GM18507 (cell line): ENCODE measurements at places on chromosomes 3 and 15.

DNA sequence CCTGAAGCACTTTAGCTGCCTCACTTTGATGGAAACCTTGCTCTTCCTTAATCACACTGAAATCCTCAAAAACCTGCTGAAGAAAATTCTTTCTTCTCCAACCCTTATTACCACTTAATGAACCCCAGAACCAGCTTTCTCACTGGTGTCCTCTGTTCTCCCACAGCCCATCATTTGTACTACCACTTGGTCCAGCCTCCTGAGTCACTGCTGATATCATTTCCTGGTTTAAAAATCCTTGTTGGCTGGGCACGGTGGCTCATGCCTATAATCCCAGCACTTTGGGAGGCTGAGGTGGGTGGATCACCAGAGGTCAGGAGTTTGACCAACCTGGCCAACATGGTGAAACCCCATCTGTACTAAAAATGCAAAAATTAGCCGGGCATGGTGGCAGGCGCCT, 418.6 kb upstream of the KCNMB2 start:
- no peak for DNase-seq

DNA sequence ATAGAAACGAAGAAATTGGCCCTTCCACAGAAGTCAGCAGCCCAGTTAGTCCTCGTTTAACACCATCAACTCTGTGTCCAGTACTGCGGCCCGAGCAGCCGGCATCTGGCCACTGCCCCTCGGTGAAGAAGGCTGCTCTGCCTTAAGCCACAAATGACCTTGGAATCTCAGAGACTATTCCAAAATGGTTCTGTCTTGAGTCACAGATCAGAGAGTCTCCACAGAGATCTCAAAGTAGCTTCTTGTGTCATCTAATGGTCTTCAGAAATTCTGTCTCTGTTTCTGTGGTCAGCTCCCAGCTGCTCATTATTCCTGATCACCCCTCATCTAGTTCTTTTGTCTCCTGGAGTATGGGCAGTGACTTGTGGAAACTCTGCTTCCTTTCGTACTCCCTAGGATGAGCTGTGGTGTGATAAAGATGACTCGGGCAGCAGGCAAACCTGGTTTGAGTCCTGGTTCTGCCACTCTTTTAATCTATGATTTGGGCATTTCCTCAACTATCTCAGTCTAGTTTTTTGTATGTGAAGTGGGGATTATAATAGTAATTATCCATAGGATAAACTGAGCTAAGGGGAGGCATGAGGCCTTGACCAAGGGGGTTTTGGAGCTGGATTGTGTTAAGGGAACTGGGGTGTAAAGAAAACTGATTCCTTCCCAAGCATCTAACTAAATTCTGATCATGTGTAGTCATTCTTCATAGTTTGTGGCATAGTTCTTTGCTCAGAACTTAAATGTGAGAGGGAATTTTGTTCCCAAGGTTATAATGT, 22.6 kb downstream of the CRTC3 start:
- DNase-seq: no peak

GRCh38 chr15:29437888-29438702, 168.5 kb upstream of the NSMCE3 start:
- no peak for DNase-seq

- no peak for DNase-seq
These were observed 164.1 kb downstream of the ARRDC4 start for GRCh38 chr15:98124581-98124980.

DNA sequence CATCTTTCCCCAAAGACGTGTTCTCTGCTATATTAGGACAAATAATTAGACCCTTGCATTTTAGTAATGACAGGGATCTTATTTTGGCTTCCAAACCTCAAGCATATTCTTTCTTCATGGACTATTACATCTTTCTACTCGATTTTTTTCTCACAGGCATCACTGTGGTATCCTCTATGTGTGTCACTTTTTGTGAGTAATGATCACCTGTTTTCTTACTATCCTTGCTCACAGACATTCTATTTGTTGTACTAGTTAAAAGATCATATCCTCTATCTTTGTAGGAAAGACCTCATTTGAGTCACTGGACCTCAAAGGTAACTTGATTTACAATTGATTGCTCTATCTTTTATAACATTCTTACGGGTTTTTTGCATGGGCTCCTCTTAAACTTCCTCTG, 6.8 kb downstream of the C3orf80 start:
- DNase-seq: no peak

DNA sequence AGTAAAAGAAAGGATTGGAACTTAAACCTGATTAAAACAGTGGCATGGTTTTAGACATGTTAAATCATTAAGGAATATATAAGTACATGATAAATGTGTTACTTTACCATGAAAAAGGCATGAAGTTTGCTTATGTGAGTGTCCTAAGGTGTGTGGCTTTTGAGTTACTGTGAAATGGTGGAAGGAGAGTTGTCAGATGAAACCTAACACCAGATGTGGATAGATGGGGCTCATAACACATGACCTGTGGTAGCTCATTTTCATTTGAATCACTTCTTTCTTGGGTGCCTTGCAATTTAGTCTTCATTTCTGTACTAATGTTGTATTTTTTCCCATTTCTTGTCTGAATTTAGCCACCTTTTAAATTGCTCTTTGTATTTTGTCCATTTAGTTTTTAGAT, 13.0 kb downstream of the MEF2A start:
- no peak for DNase-seq

GRCh38 chr3:112041321-112041720, 6.8 kb downstream of the TMPRSS7 start:
- DNase-seq: no peak

GRCh38 chr3:61701011-61701410, 139.6 kb downstream of the PTPRG start:
- no peak for DNase-seq

DNA sequence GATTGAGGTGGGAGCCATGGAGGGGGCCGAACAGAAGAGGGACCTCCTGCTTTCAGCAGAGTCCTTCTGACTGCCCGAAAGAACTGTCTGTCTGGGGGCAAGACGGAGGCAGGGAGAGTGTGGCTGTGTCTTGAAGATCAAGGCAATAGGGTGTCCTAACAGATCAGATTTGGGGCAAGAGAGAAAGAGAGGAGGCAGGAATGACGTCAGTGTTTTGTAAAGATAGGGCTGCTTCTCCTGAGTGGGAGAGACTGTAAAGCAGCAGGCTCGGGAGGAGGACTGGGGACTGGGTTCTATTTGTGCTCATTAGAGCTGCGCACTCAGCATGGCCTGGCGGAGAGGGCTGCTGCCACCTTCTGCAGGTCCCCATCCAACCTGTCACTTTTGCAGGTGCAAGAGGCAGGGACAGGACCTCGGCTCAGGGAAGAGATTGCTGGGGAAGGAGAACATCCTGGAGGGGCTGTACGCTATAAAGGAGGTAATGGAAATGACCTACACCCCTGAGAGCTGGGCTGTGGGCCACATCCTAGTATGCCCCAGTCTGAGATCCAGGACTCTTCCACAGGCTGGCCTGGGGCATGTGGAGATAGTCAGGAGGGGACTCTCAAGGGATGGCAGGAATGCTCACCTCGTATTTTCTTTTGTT, 29.0 kb upstream of the FGD5 start:
- DNase-seq: no peak

- peak; percentile 7 for DNase-seq
These were observed 241.4 kb downstream of the EDEM1 start for GRCh38 chr3:5428607-5429516.

- no peak for DNase-seq
These were observed 216.9 kb upstream of the CDIN1 start for GRCh38 chr15:36362509-36362915.

DNA sequence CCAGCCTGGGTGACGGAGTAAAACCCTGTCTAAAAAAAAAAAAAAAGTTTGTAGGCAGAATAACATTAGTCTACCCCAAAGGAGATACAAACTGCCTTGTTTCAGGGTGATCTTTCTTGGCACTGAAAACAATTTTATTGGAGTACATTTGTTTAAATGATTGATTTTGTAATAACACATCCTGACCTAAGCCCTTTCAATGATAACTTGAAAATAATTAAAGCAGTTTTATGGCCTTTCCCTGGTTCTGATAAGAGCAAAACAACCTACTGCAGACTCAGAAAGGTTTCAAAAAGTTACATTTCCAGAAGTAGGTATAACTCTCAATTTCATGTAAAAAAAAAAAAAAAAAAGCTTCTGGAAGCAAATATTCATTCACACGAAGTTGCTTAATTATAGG, 164.4 kb downstream of the ISL2 start:
- no peak for DNase-seq

DNA sequence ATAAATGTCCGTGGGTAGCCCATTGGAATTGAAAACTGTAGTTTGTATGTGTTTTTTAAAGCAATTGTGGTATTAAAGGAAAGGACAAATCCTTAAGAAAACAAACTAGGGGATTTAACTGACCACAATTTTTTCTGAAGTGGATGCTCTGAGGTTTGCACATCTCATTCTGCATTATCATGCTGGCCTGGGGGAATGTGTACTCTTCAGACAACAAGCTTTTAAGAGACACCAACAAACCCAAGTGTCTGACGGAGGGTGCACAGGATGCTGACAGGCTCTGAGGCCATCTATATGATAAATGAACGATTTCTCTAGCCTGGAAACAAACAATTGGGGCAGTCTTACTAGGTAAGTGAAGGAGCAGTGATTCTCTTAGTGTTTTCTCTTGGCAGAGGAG, 9.1 kb downstream of the LINS1 start:
- no peak for DNase-seq

- no peak for DNase-seq
These were observed 41.2 kb downstream of the CCDC33 start for GRCh38 chr15:74277242-74277810.
